Left lung (tissue), 14 donors: ENCODE measurements at places on chromosomes 7 and 10. TPM values are rescaled to one million over a fixed set of nuclear protein-coding genes. Genes with fewer than 3 reads are reported as not detected.

The RAB18 gene
- 99.8 TPM for polyA plus RNA-seq

The OR2A5 gene
- 0.13 TPM for polyA plus RNA-seq

The AS3MT gene
- 18.9 TPM for polyA plus RNA-seq

The LRRN3 gene
- 41.4 TPM for polyA plus RNA-seq

The AKR1E2 gene
- 5.8 TPM for polyA plus RNA-seq

DNA sequence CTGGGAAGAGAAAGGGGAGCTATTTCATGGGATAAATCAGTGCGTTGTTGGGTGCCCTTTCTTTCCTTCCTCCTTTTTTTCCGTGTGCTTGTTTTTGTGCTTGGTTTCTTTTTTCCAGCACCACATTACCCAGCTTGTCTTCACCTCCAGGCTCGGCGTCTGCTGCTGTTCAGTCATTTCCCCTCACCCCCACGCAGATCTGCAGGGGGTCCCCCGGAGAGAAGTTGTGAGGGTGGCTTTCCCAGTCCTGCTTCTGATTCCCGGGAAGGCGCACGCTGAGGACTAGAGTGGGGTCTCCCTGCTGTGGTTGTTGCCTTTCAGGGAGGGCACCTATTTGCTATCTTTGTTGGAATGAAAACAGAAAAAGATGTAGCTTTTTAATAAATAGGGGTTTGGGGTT lies 1.6 kb downstream of the CAMK1D start:
- DNase-seq: no peak

- DNase-seq: no peak
Observed at GRCh38 chr7:146115548-146115850, 1.1 kb upstream of the CNTNAP2 start.

DNA sequence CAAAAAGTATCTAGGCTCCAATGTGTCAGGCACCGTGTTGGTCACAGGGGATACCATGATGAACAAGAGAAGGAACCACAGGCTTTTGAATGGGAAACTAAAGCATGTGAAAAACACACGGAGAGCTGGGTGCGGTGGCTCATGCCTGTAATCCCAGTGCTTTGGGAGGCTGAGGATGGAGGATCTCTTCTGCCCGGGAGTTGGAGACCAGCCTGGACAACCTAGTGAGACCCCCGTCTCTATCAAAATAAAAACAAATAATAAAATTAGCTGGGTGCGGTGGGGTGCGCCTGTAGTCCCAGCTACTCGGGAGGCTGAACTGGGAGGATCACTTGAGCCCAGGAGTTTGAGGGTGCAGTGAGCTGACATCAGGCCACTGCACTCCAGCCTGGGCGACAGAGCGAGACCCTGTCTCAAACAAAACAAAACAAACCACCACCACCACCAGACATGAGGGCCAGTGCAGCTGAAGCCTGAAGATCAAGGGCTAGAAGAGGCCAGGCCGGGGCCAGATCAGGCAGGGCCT lies 611 bp upstream of the COPS6 start:
- no peak for DNase-seq

GRCh38 chr7:117086788-117087187 lies 133.5 kb downstream of the ST7 start:
- DNase-seq: no peak

DNA sequence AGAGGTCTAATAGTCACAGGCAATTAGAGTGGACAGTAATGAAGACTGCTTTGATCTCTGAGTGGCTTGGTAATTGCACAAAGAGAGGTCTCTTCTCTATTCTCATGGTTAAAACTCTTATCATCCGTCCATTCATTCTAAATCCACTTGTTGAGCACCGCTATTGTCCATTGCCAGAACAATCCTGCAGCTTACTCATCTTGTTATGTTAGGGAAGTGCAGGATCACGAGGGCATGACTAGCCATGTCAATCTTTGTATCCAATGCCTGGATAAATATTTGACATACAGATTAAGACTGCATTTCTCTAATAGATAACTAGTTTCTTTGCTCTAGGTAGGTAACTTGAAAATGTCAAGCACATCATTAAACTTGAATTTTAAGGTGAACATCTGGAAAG lies 14.9 kb downstream of the SFTPD start:
- no peak for DNase-seq
